GM10248 (cell line): ENCODE measurements at places on chromosomes 16 and 17.

GRCh38 chr17:71118039-71118438 is 948.7 kb downstream of the KCNJ2 start:
- no peak for DNase-seq

DNA sequence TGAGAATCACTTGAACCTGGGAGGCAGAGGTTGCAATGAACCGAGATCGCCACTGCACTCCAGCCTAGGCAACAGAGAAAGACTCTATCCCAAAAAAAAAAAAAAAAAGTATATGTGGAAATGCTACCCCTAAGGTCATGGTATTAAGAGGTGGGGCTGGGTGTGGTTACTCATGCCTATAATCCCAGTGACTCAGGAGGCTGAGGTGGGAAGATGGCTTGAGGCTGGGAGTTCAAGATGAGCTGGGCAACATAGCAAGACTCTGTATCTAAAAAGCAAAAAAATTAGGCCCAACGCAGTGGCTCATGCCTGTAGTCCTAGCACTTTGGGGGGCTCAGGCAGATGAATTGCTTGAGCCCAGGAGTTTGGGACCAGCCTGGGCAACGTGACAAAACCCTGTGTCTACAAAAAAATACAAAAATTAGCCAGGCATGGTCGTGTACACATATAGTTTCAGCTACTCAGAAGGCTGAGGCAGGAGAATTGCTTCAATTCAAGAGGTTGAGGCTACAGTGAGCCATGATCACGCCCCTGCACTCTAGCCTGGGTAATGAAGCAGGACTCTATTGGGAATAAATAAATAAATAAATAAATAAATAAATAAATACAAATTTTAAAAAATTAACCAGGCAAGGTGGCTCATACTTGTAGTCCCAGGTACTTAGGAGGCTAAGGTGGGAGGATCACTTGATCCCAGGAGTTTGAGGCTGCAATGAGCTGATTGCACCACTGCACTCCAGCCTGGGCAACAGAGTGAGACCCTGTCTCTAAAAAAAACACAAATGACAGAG is 32.3 kb upstream of the NUFIP2 start:
- no peak for DNase-seq

- DNase-seq, result no peak
Observed at GRCh38 chr16:4489030-4489429, 12.8 kb downstream of the HMOX2 start.

DNA sequence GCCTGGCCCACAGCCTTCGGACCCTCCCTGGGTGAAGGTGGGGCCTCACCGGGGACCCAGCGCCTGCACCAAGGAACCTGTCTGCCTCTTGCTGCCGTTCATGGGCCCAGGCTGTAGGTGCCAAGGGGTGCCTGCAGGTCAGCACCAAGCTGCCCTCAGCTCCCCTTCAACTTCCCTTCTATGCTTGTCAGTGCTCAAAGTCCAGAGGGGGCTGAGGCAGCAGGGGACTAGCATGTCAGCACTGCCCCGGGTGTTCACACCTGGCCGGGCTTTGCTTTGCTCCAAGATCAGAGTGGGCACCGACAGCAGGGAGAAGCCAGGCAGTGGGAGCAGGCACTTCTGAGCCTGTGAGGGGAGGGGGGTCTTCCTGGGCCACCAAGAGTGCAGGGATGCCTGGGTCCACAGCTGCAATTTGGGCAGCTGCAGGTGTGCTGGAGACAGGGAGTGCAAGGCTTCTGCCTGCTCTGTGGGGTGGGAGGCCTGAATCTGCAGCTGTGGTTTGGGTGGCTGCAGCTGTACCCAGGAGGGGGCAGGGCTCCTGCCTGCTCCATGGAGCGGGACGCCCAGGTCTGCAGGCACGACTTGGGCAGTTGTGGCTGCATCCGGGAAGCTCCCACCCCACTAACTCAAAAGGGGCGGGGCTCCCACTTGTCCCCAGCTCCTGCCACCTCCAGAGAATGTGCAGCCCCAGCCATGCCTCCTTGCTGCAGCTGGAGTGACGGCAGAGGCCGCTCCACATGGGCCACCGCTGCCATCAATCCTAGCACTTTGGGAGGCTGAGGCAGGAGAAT is 27.6 kb upstream of the PRM1 start:
- DNase-seq, result no peak

GRCh38 chr16:49093939-49094338 is 187.7 kb downstream of the CBLN1 start:
- DNase-seq, result no peak

- DNase-seq, result no peak
Observed at GRCh38 chr16:84765616-84766580, 53.9 kb upstream of the CRISPLD2 start.

- DNase-seq, result no peak
Observed at GRCh38 chr17:5022171-5022711, 13.0 kb downstream of the SLC52A1 start.

DNA sequence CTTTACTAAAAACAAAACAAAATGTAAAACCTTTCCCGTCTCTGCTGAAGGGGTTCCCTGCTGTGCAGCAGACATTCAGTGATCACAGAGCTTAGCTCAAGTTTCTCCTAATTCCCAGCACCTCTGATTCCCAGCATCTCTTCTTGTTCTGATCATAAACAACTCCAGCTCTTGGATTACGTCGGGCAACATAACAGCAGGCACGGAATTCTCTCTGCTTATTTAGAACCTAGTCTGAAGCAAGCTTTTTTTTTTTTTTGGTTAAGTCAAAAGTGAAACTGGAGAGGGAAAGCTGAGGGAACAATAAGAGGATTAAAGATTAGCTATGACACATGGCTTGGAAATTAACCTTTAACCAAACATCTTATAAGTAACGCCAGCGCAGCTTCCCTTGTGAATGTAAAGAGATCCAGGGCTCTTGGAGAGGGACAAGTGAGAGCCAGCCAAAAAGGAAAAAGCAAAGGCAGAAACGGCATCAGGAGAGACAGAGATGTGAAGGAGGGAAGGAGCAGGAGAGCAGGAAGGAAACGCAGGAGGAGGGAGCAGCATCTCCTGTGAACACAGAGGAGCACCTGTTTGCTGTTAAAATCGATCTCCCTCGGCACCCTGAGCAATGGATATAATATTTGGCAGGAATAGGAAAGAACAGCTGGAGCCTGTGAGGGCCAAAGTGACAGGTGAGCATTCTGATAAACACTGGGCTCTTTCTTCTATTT is at the start of gene BCO1:
BCO1 (plus strand) TSS at position 394 of the 716 bp plus-strand sequence; CDS start at position 614, 220 bp downstream.
- no peak for DNase-seq

- no peak for DNase-seq
Observed at GRCh38 chr17:59892251-59892923, 356 bp downstream of the TUBD1 start.

GRCh38 chr17:38625482-38625881 is 19.7 kb upstream of the SRCIN1 start:
- DNase-seq, result no peak

- DNase-seq, result no peak
Observed at GRCh38 chr17:72862276-72862999, 230.1 kb downstream of the SLC39A11 start.

DNA sequence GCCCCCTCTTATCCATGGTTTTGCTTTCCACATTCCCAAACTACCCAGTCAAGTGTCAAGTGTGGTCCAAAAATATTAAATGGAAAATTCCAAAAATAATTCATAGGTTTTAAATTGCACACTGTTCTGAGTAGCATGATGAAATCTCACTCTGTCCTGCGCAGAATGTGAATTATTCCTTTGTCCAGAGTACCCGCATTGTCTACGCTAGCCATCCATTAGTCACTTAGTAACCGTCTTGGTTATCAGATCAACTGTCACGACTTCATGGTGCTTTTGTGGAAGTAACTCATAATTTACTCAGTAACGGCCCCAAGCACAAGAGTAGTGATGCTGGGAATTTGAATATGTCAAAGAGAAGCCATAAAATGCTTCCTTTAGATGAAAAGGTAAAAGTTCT is 94.9 kb downstream of the SLC39A11 start:
- DNase-seq, result no peak
